ENCODE measurements at places on chromosomes 6 and 20. TPM values are rescaled to one million over a fixed set of nuclear protein-coding genes. Genes with fewer than 3 reads are reported as not detected.

DNA sequence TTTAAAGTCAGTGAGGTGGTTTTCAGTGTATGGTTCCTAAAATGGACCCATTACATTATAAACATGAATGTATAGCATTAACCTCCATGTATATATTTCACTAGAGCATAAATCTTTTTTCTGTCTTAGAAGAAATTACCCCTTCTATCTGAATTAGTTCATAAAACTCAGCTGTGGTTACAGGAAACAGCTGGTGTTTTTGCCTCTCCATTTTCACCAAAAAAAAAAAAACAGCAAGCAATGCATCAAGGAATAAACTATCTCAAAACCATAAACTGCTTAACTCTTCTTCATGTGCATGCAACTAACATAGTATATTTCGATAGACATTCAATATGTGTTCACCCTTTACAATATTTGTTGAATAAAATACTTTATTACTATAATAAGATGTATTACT, 40.2 kb downstream of the MOXD1 start:
- no peak for DNase-seq

DNA sequence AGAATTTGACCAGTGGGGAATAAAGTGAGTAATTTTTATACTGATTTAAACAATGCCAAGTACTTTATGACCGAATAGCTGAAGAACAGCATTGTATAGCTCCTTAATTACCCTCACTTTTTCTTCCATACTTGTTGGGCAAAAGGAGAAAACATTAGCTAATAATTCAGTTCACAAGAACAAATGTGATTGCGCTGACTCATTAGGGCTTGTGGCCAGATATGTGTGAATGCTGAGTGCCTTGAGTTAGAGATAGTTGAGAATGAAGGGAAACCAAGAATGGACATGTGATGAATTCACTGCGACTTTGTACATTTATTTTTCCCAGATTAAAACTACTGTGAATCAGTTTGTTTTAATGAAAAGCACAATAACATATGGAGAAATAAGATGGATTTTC, 669.4 kb downstream of the TFAP2A start:
- DNase-seq = no peak

GRCh38 chr6:136421537-136422158, 128.6 kb downstream of the MAP7 start:
- no peak for DNase-seq

DNA sequence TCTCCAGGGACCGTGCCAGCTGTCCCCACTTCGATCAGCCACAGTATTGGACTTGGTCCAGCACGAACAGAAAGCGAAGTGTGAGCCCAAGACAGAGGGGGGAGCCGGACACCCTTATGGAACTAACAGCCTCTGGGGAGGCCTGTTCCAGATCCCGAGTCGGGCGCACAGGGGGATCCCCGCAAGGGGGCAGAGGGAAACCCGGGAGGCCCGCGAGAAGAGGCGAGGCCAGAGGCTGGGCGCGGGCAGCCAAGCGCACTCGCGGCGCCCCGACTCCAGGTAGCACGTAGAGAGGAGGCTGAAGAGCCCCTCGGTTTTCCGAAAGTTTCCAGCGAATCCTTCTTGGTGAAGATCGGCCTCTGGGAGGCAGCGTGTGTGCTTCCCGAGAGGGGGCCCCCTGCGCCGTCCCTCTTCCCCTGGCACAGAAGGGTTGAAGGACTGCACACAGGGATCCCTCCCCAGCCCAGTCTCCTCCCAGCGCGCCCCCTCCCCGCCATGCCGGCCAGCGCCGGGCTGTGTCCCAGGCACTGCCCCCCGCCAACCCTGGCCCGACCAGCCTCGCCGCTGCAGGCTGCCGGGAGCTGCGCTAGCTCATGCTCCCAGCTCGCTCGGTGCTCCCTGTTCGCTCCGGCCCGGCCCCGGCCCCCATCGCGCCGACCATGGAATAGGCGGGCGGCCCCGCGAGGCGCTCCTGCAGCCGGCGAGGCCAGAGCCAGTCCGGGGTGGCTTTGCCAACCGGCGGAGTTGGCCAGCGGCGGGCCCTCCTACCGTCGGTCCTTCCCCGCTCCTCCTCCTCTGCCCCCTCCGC, 577 bp upstream of the SLC24A3 start:
- no peak for DNase-seq

- DNase-seq = no peak
These were observed 52.0 kb upstream of the FYN start for GRCh38 chr6:111925296-111925695.

DNA sequence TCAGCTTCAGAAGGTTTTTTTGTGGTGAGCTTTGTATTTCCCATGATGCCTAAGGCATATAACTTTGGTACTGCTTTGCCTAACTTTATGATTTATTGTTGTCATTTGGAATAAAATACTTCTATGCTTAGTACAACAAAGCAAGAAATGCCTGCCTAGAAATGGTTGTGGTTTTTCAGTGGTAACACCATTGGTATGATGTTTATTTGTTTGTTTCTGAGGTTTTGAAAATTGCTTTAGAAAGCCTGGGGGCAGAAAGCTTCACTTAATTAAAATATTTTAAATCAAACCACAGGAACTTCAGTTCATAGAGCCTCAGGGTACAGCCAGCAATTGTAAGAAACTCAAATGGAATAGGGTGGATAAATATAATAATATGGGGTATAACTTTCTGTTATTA, 351.2 kb upstream of the MAP3K7 start:
- DNase-seq = no peak

DNA sequence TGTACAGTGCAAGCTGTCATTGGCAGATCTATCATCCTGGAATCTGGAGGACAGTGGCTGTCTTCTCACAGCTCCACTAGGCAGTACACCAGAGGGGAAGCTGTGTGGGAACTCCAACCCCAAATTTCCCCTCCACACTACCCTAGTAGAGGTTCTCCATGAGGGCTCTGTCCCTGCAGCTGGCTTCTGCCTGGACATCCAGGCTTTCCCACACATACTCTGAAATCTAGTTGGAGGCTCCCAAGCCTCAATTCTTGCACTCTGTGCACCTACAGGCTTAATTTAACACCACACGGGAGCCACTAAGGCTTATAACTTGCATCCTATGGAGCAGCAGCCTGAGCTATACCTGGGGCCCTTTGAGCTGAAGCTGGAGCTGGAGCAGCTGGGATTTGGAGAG, 43.0 kb upstream of the TRIM39 start:
- no peak for DNase-seq

DNA sequence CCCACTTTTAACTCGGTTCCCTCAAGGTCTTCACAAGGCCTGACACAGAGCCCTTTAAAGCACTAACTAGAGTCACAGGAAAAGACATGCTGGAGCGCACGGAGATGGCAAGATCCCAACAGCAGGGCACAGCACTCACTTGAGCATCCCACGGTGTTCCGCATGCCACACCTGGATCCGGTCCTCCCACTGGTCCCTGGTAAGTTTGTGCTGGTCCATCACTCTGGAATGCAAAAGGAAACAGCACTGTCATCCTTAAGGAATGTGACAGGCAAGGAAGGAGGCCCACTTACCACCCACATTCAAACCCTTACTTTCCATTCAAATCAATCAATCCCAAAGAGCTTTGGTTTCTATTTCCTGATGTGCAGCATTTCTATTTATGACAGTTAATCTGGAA, 34.7 kb downstream of the EZR start:
- no peak for DNase-seq

SIRPB1 gene
- 0.38 TPM for polyA plus RNA-seq

TGM2 gene
- polyA plus RNA-seq = 360 TPM

SGK2 gene
- polyA plus RNA-seq = 1.9 TPM

SLC17A1 gene
- not detected for polyA plus RNA-seq

EYS gene
- polyA plus RNA-seq = not detected

IP6K3 gene
- polyA plus RNA-seq = 2.4 TPM

ABHD16B gene
- 0.68 TPM for polyA plus RNA-seq

Data from urinary bladder (tissue), 4 donors.